ENCODE measurements at places on chromosomes 13 and 19. TPM values are rescaled to one million over a fixed set of nuclear protein-coding genes. Genes with fewer than 3 reads are reported as not detected.

- H3K36me3 ChIP-seq = no peaks in the 10 kb centered on the region
- H3K27me3 ChIP-seq = no peaks in the 10 kb centered on the region
- no peak overlapping the region for H3K4me3 ChIP-seq
- H3K4me1 ChIP-seq = peaks cover 4% of the 10 kb centered on the region
These were observed 27.6 kb downstream of the EDNRB start for GRCh38 chr13:77891041-77891440.

DNA sequence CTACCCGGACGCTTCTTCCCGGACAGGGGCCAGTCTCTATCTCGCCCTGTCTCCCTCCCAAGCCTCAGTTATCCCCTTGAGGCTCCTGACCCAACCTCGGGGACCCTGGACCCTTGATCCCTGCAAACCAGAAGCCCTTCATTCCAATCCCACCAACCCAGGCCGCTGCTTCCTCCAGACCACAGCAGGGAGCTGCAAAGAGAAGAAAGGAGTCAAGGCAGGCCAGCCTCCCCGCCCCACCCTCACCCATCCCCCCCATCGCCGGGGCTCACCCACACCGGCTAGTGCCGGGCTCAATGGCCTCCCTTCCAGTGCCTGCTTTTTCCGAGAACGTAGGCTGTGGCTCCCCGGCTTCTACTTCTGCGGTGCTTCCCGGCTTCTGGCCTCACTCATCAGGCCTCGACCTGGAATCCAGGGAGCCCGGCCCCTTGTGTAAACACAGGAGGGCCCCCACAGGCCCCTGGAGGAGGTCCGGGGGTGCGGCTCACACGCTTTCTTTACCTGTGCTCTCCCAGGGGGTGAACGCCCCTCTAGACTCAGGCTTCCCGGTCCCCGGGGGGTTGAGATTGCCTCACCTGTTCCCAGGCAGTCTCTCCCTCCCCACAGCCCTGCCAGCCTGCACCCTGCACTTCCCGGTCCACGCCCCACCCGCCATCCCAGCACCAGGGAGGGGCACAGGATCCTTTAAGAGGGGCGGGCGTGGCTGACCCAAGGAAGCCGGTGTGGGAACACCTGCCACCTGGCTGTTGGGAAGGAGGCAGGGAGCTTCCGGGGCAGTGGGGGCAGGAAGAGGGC lies at the start of gene FAM83E:
Gene FAM83E (minus strand): TSS at position 641 of the 795 bp plus-strand sequence. CDS start 1,704 bp downstream, outside the sequence.
- DNase-seq = peak; percentile 94
- peaks cover 27% of the 10 kb centered on the region for H3K4me1 ChIP-seq
- peaks cover 30% of the 10 kb centered on the region for H3K36me3 ChIP-seq
- peak within 1 kb of the TSS; percentile 79 for H3K27ac ChIP-seq

- no peak for DNase-seq
- H3K4me1 ChIP-seq = peaks cover 27% of the 10 kb centered on the region
- no peak overlapping the region for H3K4me3 ChIP-seq
- H3K36me3 ChIP-seq = peaks cover 8% of the 10 kb centered on the region
- no peaks in the 10 kb centered on the region for H3K27me3 ChIP-seq
These were observed 156.5 kb downstream of the LMO7 start for GRCh38 chr13:75792526-75793187.

ZBTB32 gene
- total RNA-seq = 0.23 TPM

DNA sequence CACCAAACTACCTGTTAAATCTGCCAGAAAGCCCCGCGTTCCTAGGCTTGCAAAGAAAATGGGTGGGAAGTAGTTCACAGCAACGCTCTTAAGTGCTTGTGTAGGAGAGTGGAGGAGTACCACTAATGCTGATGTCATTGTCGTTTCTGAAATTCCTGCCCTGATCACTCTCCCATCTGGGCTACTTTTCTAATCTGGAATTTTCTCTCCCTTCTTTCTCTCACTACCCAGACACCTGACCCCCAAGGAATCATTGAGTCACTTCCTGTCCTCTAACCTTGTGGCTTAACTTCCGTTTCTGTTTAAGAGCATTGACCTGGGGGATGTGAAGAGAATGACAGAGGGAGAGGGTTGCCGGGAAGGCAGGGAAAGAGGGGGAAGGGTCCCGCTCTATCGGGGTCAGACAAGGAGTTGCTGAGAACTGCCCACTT lies 98.7 kb downstream of the STARD13 start:
- H3K27me3 ChIP-seq = no peaks in the 10 kb centered on the region
- no peaks in the 10 kb centered on the region for H3K36me3 ChIP-seq
- H3K27ac ChIP-seq = no peak overlapping the region
- no peak for DNase-seq
- H3K4me1 ChIP-seq = peaks cover 11% of the 10 kb centered on the region

RAB3A gene
- total RNA-seq = 1.9 TPM

- peaks cover 49% of the 10 kb centered on the region for H3K36me3 ChIP-seq
- DNase-seq = no peak
- H3K4me3 ChIP-seq = no peak overlapping the region
- H3K27me3 ChIP-seq = no peaks in the 10 kb centered on the region
- H3K27ac ChIP-seq = peak overlapping the region; percentile 55
These were observed 4.1 kb downstream of the KANK2 start for GRCh38 chr19:11192957-11193939.

CALM3 gene
- total RNA-seq = 142 TPM

ADPRHL1 gene
- total RNA-seq = 1.9 TPM

- H3K27ac ChIP-seq = no peak overlapping the region
- DNase-seq = no peak
- H3K27me3 ChIP-seq = no peaks in the 10 kb centered on the region
These were observed 113.2 kb downstream of the TM9SF2 start for GRCh38 chr13:99614465-99614885.

DNA sequence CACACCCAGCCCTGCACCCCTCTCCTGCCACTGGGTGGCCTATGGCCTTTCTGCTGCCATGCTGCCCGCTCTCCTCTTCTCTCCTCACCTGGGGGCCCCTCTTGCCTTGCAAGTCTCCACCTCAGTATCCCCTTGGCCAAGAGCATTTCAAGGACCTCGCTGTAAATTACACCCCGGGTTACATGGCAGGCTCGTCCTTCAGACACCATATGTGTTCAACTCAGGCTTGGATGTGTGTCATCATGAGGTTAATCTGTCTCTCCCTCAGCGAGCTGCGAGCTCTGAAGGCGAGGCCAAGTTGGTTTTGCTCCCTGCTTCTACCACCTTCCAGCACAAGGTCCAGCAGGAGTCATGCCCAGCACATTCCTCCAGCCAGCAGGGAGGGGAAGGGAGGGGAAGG lies 74.8 kb upstream of the TM9SF2 start:
- H3K4me3 ChIP-seq = no peak overlapping the region
- no peak overlapping the region for H3K27ac ChIP-seq
- no peaks in the 10 kb centered on the region for H3K27me3 ChIP-seq
- no peaks in the 10 kb centered on the region for H3K36me3 ChIP-seq
- no peak for DNase-seq
- peaks cover 9% of the 10 kb centered on the region for H3K4me1 ChIP-seq

Measured in upper lobe of right lung (tissue), 1 donor.